ENCODE measurements at places on chromosomes 11 and 22.

- DNase-seq, result no peak
Measured at GRCh38 chr11:36131721-36132397, 157.4 kb downstream of the COMMD9 start.

DNA sequence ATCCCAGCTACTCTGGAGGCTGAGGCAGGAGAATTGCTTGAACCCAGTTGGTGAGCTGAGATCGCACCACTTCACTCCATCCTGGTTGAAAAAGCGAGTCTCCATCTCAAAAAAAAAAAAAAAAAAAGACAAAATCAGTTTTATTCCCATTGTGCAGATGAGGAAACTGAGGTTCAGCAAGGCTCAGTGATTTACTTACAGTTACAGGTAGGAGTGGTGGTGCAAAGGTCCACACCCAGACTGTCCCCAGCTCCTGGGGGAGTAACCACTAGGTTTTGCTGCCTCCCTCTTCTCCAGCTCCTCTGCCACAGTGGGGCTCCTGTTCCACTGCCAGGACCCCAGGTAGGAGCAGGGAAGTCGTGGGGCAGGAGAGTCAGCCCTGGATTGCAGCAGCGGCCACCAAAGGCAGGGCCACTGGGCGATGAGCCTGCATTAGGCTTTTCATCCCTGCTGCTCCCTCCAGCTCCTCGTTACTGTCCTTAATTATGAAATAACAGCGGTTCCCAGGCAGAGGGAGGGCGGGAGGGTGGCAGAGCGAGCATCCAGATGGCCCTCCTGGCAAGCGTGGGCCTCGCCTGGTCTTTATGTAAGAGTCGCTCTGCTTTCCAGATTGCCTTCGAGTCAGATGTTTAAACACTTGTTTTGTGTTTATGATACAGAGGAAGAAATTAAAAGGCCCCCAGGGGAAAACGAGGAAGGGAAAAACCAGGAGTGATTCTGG, 15.5 kb upstream of the RASD2 start:
- no peak for DNase-seq

DNA sequence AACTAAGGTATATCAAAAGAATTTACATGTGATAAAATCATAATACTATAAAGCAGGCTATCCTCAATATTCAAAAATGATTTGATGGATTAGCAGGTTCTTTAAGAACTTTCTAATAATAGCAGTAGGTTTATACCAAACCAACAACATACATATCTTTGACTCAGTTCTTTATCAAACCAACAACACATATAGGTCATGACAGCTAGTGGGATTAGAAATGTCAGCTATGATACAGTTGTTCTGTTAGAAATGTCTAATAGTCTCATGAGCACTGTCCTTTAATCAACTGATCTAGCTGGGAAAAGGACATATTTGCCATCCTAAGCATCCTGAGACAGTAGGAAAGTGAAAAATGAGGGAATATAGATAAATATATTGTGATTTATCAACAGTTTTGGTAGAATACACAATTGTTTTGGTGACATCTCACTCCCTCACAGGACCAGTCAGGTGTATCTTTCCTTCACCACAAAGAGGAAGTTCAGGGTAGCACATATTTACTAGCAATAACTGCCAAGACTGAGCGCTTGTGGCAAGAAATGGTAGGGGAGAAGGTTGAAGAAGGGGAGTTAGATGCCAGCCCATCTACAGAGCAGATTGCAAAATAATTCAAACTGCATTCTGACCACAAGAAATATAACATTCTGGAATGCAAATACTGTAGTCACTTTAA, 90.8 kb upstream of the APOA1 start:
- DNase-seq, result no peak

DNA sequence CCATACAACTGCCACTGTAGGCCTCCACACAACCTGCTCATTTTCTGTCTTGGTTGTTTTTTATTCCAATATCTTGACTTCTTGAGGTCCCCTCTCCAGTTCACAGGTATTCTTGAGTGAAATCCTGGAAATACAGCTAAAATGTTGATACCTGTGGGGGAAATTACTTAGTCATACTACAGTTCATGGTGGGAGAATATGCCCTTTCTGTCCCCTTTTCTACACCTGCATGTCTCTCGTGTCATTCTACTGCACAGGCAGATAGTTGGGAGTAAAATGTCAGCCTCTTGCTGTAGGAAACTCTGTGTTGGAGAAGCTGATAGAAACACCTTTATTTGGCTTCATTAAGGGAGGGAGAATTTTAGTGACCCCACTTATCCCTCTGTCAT, 4.6 kb downstream of the OOSP4A start:
- no peak for DNase-seq

GRCh38 chr11:107830915-107831540, 27.6 kb downstream of the SLC35F2 start:
- DNase-seq, result no peak

- no peak for DNase-seq
Measured at GRCh38 chr11:57542582-57542981, 5.2 kb downstream of the SMTNL1 start.

GRCh38 chr22:28837640-28838039, 37.3 kb upstream of the XBP1 start:
- no peak for DNase-seq

DNA sequence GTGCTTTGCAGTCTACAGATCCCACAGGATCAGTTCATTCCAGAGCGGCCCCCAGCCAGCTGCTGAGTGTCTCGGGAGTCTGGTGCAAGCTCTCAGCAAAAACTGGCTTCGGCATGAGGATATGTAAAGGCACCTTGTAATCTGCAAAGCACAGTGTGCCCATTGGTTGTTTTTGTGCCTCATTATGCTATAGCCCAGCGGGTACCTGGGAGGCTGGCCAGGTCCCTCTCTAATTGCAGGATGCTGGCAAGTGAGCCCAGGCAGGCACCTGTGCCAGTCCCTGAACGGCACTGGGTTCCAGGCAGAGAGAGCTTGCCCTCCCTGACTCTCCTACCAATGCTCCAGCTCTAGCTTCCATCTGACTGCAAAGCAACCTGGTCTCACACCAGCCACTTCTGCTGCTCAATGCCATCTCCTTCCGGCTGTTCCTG, 128.7 kb downstream of the DSCAML1 start:
- DNase-seq, result no peak
